CD4-positive, alpha-beta T cell treated with Interleukin-1 beta for 1 hour (primary cell): ENCODE measurements at places on chromosomes 5 and 9.
A peak's percentile ranks its signal among the peaks of the same experiment; 100 is the strongest.

GRCh38 chr9:135971111-135971766 is 10.1 kb upstream of the UBAC1 start:
- DNase-seq: no peak

- no peak for DNase-seq
Observed at GRCh38 chr5:94433397-94434163, 184.8 kb downstream of the KIAA0825 start.

DNA sequence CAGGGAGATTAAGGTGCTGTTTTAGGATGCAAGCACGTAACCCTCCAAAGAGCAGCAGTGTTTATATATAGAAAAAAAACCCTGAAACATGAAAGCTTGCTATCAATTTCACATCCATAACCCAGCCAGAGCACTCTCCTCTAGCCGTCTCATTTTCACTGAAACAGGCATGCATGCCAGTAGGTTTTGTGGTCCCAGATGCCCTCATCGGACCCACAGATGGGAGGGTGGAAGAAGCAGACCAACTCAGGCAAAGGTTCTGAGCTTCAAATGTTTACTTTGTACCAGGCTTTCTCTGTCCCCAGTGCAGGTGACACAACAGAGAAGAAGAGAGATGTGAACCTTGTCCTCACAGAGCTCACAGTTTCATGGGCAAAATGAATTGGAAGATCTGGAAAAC is 127.4 kb upstream of the ATP10B start:
- DNase-seq: no peak

DNA sequence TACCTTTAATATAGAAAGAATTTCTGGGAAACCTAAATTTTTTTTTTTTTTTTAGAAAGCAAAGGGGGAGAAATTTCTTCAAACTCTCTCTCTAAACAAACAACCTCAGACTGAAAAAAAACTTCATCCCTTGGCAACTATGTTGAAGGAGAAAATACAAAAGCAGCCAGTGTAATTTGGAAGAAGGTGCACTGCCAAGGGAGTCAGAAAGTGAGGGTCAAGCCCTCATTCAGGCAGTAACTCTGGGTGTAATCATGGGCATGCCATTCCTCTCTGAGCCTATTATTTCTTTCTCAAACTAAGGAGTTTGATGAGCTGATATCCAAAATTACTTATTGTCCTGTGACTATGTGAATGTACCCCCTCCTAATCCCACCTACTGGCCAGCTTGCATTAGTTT is 203.1 kb downstream of the BRINP1 start:
- DNase-seq: no peak

DNA sequence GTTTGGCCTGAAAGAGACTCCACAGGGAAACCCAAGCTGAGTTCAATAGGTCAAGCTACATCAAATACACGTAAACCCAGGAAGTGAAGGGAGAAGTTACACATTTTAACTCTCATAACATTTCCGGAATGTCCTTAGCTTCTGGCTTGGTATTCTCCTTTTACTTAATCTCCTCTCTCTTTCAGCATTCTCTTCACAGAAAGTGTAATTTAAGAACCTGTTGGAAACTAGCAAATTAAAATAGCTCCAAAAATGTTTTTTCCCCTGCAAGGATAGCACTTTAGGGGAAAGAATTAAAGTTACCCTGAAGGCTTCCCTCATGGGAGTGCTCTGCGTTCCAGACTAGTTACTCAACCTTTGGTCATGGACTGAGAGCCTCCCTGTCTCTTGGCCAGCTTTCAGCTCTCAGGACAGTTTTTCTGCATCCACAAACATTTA is 292.7 kb upstream of the TARS1 start:
- DNase-seq: no peak

DNA sequence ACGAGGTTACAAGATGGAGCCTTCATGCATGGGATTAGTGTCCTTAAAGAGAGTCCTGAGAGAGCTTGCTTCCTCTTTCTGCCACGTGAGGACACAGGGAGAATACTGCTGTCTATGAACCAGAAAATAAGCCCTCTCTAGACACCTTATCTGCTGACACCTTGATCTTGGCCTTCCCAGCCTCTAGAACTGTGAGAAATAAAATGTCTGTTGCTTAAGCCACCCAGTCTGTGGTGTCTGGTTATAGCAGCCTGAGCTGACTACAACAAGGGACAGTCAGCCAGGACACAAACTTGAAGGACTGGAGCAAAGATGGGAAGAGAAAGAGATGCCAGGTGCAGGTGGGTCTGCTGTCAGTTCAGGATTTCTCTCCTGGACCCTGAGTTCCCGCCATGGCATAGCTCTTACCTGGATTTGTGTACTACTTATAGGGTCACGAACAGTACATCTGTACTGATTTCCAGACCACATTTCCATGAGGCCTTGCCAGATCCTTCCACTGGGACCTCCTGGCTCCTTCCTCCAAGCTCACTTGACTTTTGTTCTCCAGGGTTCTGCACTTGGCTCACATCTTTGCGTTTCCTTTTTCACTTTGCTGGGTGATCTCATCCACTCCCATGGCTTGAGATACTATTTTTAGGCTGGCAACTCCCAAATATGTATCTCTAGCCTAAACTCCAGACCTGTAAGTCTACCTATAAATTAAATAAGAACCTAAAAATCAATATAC is 44.9 kb upstream of the LIFR start:
- DNase-seq: no peak

- no peak for DNase-seq
Observed at GRCh38 chr9:12272471-12273120, 420.6 kb upstream of the TYRP1 start.

- no peak for DNase-seq
Observed at GRCh38 chr9:107049046-107049802, 186.3 kb downstream of the ZNF462 start.

DNA sequence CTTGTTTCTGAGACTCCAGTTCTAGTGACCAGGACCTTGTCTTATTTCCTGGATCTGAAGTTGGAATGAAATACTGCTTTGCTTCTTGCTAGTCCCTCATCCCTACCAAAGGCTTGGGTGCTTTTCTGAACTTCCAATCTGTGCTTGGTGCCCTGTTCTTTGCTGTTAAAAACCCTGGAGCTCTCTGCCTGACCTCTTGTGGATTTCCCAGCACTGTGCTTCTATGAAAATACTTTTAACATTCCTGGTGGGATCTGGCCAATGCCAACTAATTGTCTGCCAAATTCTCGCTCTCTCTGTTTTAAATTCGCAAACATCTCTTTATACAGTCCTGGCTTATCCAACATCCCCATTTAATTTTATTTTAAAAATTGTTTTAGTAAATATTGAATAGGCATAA is 26.7 kb upstream of the CSNK1G3 start:
- no peak for DNase-seq

DNA sequence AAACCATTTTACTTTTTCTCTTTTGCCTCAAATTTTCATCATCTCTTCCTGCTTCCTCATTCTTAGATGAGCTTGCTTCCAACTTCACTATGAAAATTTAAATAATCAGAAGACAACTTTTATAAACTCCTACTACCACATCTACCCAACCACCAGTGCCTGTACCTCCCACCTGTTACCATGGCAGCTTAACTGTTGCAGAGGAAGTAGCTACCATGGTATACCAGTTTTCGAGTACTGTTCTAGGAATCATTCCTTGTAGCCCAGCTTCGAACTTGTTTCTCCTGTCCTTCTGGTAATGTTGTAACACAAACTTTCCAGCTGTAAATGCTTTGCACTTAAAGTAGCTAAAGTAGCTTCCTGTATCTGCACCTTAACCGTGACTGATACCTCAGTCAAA is 266.8 kb upstream of the NREP start:
- no peak for DNase-seq

DNA sequence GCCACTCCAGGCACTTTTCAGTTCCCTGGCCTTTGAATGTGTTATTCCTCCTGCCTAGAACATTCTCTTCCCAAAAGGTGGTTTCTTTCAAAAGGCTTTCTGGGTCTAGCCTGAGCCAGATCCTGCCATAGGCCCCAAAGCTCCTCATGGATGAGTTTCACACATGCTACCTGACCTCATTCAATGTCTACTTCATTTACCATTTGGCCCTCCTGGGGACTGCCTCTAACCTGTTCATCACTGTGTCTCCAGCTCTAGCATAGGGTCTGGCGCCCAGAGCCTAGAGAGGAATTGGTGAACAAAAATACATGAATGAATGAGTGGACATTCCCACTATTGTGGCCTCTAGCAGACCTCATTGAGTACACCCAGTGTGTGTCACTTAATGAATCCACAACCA is 5.4 kb upstream of the P4HA2 start:
- DNase-seq: no peak

GRCh38 chr9:121169094-121169601 is 32.5 kb downstream of the RAB14 start:
- peak; percentile 27 for DNase-seq

- DNase-seq: peak; percentile 31
Observed at GRCh38 chr9:76302947-76303550, 91.2 kb downstream of the RFK start.

DNA sequence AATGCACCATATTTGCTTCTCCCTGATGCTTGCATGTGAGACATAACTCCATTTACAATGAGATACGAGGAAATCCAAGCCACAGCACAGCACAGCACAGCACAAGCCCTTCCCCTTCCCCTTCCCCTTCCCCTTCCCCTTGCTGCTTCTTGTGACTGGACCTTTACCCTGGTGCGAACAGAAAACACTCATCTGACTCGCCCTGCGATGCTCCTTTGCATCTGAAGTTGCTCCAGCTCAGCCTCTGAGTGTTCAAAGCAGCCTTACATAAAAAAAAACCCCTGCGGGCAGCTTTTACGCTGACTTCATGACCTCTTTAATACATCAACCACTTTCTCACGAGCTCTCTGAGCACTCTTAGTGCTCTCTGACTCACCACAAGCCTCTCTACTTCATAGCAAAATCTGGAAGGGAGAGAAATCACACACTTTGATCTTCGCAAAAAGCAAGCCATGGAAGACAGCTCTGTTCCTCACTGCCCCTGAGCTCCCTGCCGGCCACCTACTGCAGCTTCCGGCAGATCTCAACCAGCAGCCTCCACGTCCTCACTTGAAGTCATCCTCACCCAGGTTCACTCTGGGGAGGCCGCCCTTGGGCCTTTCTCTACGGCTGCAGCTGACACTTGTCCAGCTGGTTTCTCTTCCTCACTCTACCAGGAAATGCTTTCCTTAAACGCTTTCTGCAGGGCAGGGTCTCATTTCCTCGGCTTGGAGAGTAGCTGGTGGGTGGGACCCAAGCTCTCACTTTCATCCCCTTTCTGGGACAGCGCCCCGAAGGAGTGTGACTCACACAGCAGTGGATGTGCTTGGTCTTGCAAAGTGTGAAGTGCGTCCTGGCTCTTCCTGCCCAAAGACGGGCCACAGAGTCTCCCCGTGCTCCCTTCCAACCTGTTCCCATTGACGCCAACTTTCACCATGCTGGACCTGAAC is 5.3 kb downstream of the SLC34A1 start:
- peak; percentile 70 for DNase-seq

GRCh38 chr9:90724880-90725279 is 76.7 kb upstream of the SYK start:
- no peak for DNase-seq

- no peak for DNase-seq
Observed at GRCh38 chr5:10604975-10605374, 41.1 kb downstream of the ANKRD33B start.

- peak; percentile 73 for DNase-seq
Observed at GRCh38 chr5:141637767-141638419, 1.1 kb downstream of the RELL2 start.

DNA sequence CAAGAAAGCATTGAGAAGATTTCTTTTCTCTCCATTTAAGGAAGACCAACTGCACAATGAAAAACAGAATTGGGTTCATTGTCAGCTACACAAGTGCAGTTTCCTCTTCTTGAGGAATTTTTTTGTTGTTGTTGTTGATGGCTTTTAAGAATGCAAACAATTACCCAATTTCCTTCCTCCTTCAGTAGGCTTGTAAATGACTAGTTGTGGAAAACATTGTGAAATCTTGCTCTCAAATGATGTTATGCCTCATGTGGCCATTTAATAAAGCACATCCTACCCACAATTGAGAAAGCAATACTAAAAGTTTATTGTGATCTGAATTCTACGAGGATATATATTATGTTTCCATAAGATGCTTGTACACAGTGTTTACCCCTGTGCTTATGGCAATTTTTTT is 171.6 kb downstream of the FAM174A start:
- peak; percentile 12 for DNase-seq

DNA sequence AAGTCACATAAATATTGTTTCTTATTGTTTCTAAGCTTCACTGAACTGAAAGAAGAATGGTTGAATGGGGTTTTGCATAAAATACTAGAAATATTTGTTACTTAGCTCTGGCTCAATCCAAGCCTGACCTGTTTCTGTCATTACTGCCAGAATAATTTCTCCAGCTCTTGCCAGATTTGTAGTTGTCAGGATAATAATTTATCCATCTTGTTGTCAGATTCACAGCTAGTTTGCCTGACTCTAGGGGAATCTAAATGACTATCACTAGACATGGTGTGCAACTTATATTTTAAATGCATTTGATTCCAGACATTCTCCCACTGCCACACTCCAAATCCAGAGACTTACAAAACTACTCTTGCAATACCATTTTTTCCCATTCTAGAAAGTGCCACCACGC is 422.7 kb downstream of the ZSWIM6 start:
- no peak for DNase-seq

DNA sequence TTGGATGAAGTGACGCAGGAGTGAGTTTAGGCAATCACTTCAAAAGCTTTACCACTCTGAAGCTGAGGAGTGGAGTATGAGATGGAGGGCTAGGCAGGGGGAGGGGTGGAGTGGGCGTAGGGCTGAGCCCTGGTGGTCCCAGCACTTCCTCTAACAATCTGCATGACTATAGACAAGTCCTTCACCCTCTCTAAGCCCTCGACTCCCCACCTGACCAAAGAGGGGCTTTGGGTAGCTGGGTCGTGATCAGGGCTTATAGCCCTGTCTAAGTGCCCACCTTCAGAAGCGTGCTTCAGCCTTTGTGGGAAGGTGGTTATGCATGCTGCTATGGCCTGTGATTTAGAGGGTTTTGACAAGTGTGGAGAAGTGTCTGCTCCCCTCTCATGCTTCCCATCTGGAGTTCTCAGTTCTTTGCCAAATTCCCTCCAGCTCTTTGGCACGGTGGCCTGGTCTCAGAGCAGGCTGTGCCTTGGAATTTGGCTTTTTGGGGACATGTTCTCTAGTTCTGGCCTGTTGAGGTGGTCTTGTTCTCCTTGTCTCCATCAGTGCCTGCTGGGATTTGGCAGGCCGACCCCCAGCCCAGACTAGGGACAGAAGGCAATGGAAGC is 53.0 kb downstream of the ACTBL2 start:
- no peak for DNase-seq

- DNase-seq: no peak
Observed at GRCh38 chr9:27192291-27192960, 83.4 kb downstream of the TEK start.

DNA sequence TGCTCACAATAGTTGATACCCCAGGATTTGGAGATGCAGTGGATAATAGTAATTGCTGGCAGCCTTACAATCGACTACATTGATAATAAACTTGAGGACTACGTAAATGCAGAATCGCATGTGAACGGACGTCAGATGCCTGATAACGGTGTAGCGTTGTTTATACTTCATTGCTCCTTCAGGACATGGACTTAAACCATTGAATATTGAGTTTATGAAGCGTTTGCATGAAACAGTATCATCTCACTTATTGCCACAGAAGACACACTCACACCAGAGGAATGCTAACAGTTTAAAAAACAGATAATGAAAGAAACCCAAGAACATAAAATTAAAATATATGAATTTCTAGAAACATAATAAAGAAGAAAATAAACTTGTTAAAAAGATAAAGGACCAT is 101.6 kb downstream of the GABBR2 start:
- DNase-seq: no peak

GRCh38 chr5:128913551-128913950 is 51.7 kb upstream of the SLC27A6 start:
- DNase-seq: no peak
